Activated CD8-positive, alpha-beta memory T cell treated with anti-CD3 and anti-CD28 coated beads for 1 hour (primary cell): ENCODE measurements at places on chromosomes 3 and 15.

DNA sequence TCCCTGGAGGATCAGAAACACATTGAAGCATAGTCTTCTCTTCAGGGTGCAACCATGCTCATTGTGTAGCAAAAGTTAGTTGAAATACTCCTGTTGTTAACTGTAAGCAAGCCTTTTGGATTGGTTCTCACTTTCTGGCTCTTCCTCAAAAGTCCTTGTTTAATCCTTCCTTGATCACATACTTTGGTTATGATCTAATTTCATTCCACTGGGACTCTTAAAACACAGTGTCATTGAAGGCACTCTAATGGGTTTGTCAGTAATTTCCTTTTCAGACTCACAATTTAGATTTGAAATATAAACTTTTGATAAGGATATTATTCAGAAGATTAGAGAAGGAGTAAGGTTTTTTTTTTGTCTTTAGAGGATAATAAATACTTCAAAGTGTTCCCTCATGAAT, 451.7 kb upstream of the SGO1 start:
- DNase-seq: no peak

GRCh38 chr3:188468662-188469061, 314.7 kb downstream of the LPP start:
- no peak for DNase-seq

DNA sequence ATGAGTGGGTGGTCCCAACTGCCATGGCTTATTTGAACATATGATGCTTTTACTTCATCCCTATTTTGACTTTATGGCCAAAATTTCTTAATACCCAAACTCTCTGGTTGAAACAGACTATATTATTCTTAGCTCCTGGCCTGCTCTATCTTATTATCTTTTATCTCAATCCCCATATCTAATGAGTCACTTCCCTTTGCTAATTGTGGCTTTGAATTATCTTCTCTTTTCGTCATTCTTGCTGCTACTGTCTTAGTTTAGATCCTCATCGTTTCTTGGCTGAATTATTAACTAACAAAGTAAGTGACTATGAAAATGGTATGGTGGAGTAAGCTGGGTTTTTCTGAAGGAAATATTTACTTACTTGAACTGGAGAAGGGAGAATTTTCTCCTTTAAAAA, 28.2 kb upstream of the DNAJC19 start:
- no peak for DNase-seq

DNA sequence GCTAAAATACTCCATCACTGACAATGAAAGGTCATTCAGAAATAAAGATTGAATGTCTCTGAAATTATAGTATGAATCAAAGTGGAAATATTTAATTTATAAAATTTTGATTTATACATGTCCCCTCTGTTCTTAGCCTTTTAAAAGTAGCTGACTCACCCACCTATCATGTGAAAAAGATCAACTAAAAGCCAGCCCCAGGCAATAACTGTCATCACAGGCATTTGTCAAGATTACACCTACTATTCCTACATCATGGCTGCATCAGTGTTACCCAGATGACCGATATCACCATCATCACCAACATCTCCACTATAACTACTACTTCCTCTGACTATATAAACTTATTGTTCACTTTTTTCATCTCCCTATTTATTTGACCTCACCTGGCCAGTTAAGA, 14.3 kb upstream of the PIK3R4 start:
- DNase-seq: no peak

DNA sequence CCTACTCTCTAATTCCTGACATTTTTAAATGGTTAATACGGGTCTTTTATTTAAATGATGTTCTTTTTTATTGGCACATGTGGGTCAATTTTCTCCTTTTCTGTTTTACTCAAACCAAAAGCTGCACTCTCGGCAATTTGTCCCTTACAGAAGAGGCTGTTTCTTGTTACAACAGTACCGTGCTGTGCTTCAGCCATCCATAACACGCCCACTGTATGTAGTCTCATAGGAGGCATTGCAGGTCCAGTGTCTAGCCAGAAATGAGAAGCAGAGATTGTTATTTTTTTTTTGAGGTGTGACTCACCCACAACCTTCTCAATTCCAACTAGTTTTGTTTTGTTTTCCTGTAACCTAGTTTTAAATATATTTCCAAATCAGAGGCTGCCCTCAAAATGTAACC, 164.6 kb downstream of the GMNC start:
- no peak for DNase-seq

- no peak for DNase-seq
Measured at GRCh38 chr3:168250415-168250861, 154.7 kb upstream of the GOLIM4 start.

- DNase-seq: no peak
Measured at GRCh38 chr3:197038679-197039462, 9.3 kb upstream of the MELTF start.

- no peak for DNase-seq
Measured at GRCh38 chr3:46844397-46844796, 18.8 kb downstream of the MYL3 start.

DNA sequence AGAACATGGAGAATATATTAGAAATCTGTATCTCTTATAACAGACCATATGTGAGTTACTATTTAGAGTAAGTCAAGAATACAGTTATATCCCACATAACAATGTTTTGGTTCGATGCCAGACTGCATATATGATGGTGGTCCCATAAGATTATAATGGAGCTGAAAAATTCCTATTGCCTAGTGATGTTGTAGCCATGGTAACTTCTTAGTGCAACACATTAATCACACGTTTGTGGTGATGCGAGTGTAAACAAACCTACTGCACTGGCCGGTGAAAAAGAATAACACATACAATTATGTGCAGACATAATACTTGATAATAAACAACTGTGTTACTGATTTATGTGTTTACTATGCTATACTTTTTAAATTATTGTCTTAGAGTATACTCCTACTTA, 69.8 kb upstream of the MNS1 start:
- DNase-seq: no peak

- DNase-seq: no peak
Measured at GRCh38 chr3:61574854-61575253, 13.5 kb downstream of the PTPRG start.

DNA sequence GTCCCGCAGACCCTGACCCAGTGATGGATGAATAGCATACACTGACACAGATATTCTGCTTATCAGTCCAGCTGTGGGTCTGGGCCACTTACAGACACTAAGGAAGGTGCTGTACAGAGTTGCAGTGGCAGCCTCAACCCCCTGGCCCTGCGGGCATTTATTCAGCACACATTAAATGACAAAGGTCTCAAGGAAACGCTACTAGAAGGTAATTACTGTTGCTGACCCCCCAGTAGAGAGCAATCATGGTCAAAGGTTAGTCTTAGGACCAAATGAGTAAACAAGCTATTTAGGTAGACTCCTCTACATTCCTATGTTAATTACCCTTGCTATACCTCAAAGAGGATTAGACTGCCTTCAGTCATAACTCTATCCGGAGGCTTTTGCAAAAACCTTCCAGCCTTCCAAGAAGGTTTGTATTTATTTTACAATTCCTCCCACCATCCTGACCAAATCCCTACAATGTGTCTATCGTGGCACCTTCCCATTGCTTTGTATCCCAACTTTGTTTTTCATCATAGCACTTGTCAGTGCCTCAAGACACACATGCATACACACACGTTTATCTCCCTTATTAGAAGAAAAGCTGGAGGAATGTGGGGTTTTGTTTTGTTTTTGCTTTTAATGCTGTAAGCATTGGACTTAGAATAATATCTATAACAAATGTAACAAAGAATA, 227.9 kb downstream of the PYDC2 start:
- no peak for DNase-seq

DNA sequence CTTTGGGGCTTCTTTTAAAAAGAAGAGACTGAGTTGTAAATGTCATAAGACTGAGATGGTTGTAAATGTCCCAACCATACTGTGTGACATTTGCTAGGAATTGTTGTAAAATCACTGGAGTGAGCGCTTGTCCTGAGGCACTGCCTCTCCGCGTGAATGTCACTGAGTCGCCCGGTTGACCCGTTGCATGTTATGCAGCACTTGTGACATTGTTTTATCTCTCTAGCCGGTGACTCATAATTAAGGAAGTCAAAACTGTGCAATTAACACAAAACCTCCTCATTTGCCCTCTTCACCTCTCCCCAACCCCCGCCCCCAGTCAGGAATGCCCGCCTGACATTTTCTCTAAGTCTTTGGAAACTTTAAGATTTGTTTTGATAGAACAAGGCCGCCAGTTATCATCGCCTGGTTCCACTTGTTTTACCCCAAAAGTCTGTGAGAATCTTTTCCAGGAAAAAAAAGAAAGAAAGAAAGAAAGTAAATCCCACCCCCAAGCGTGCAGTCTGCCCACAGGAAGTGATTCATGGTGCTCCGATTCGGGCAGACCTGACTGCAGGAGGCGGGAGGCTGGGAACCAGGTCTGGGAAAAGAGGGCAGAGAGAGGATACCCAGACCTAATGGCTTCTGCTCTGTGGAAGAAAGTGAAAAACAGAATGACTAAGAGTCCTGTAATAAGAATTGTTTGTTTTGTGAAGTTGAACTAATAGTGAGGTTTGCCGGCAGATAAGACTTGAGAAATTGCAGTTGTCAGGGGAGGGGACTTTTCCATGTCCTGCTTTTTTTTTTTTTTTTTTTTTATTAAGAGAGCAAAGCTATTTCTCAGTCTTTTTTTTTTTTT, 84.8 kb downstream of the SMAD3 start:
- no peak for DNase-seq

DNA sequence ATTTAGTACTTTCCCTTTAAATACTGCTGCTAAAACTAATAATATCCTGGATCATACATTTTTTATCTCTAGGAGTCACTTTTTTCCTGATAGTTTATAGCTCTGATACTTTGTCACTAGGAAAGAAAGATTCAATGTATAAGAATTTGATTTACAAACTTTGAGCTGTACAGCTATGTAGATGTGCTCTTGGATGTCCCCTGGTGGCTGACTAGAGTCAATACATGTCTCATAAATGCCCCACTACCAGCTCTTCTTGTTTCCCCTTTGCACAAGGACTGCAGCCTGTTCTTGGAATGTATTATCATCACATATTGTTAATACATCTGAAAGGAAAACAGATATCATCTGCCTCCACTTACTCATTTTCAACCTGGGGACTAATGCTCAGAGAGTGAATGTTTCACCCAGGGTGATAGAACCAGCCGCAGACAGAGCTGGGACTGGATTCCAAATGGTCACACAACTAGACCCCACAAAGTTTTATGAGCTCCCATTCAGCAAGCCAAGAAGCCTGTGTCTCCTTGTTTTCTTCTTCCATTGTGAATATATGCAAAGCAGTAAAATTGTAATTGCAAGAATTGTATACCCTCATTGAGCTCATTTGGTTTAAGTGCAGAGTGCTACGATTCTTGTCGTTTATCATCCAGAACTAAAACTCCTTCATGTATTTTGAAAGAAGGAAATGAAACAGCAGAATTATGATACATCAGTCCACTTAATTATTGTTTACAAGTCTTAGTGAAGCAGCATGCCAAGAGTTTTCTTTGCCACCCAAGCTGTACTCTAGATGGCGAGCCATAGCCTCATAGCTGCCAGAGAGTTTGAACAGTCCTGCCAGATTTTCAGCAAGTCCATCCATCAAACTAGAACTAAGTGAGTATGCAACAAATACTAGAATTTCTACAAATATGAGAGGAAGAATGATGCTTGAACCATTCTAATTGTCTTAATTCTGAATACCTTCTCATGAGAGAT, 261.6 kb upstream of the LMCD1 start:
- no peak for DNase-seq

GRCh38 chr15:38612159-38612863, 47.7 kb upstream of the RASGRP1 start:
- DNase-seq: no peak

DNA sequence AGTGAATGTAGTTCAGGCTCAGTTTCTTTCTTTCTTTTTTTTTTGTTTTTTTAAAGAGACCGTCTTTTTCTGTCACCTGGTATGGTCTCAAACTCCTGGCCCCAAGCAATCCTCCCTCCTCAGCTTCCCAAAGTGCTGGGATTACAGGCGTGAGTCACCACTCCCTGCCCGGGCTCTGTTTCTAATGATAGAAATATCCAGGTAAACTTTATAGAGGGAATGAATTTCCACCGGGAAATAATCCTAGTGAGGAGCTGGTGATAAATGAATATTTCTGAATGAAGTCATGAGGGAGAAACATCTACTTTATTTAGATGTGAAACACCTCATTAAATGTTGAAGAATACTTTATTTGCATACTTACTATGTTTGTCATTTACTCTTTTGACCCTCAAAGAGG, 7.2 kb downstream of the RNF13 start:
- DNase-seq: no peak

DNA sequence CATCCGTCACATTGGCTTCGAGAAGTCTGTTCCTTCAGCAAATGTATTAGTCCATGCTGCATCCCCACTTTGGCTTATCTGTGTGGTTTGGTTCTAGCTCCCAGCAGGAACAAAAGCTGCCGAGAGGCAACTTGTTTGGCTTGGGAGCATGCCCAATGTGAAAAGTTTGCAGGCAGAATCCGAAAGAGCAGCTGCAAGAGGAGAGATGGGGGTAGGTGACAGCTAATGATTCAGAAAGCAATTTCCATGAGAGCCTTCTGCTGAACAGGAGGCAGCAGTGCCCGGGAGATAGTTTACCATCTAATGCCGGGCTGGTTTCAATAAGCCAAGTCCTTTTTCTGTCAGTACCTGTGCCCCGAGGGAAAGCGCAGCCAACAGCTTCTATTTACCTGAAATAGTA, 60.2 kb downstream of the GRM7 start:
- DNase-seq: no peak

DNA sequence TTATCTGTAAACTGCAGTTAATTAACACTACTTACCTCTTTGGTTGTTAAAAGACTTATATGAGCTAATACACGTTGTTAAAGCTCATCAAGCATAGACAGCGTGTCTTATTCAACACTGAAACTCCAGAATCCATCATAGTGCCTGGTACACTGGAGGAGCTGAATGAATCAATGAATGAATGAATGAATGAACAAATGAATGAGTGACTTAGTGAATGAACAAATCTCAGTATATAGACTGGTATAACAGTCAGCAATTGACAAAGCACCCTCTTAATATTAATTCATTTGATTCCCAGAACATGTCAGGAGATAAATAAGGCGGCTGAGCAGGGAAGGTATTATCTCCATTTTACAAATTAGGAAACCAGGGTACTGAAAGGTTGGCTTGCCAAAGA, 7.1 kb downstream of the CASR start:
- DNase-seq: no peak

- DNase-seq: no peak
Measured at GRCh38 chr3:131326307-131326706, 55.3 kb upstream of the NUDT16 start.

- DNase-seq: no peak
Measured at GRCh38 chr3:63895422-63896189, 16.6 kb downstream of the SCAANT1 start.

- no peak for DNase-seq
Measured at GRCh38 chr15:45099549-45100165, 14.3 kb downstream of the DUOX2 start.

DNA sequence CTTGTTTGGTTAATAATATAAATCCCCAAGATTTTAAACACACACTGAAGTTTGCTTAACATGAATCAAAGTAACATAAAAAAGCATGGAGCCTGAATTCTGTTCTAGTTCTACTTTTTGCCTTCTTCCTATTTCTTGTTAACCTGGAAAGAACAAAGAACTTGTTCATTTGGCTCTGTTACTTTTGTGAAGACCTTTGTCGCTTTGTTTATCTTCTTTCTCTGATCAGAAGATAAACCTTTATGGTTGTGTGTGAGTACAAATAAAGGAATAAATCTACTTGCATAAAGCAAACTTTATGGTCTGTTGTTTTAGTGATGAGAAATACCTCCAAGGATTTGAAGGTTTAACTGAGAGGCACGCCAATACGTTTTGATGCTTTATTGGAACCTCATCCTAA, 210.1 kb upstream of the SATB1 start:
- DNase-seq: no peak

- DNase-seq: no peak
Measured at GRCh38 chr15:101805605-101806345, 2.5 kb downstream of the OR4F6 start.

GRCh38 chr3:13703071-13703470, 154.1 kb downstream of the FBLN2 start:
- no peak for DNase-seq
